ENCODE measurements at places on chromosomes 6 and 20.
A peak's percentile ranks its signal among the peaks of the same experiment; 100 is the strongest.

GRCh38 chr6:38068854-38069590 is 249.5 kb downstream of the ZFAND3 start:
- no peak for DNase-seq

- DNase-seq, result no peak
Measured at GRCh38 chr6:137403855-137404254, 90.3 kb downstream of the OLIG3 start.

- DNase-seq, result no peak
Measured at GRCh38 chr6:113402544-113402943, 454.6 kb upstream of the MARCKS start.

- no peak for DNase-seq
Measured at GRCh38 chr6:154433477-154434241, 76.8 kb downstream of the CNKSR3 start.

DNA sequence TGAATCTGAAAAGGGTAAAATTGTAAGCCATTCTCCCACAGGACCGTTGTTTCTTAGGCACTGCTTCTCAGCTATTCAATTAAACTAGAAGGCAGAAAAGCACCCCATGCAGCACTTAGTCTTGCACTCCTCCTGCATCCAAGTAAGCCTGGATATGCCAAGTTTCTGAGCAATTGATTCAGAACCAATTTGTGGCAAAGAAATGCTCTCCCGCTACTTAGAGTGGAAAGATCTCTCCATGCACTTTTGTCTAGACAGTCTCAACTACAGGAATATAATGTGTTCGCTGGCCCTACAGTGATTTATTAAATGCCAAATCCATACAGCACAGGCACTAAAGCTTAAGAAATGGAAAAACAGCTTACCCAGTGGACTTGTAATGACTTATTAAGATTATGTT is 338.5 kb downstream of the HACE1 start:
- DNase-seq, result no peak

- no peak for DNase-seq
Measured at GRCh38 chr6:20769631-20770030, 235.4 kb downstream of the CDKAL1 start.

GRCh38 chr20:37773291-37773826 is 79.5 kb downstream of the CTNNBL1 start:
- DNase-seq, result no peak

DNA sequence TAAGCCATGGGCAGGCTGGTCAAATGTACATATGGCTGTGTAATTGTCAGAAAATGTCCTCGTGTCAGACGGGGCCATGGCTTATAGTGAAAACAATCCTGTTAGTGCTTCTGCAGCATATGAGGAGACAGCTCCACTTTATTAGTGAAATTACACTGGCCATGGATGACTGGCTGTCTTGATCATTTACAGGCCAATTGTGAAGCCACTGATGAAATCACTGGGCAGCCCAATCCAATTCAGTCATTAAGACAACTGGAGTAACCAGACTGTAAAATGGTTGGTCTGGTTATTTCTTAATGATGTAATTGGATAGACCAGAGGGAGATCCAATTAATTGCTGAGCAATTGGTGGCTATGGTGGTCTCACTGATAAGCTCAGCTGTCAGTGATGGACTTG is 749.5 kb downstream of the KIF16B start:
- no peak for DNase-seq

GRCh38 chr6:169527306-169527705 is 174.5 kb downstream of the WDR27 start:
- no peak for DNase-seq

DNA sequence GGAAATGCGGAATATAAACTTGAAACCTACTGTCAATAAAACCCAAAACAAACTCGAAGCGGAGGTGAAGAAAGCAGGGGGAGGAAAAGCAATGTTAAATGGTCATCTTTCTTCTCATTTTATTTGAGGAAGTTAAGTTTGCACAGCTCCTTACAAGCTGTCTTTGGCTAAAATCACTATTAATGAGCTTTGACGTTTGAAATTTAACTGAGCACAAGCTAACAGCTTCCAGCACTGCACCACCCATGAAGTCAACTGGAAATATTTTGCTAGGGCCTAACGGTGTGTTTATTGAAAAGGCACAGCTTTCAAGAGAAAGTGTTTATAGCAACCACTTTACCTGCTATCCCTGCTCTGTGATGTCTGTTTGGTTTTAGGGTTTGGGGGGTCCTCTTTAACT is 103.8 kb downstream of the PKHD1 start:
- no peak for DNase-seq

DNA sequence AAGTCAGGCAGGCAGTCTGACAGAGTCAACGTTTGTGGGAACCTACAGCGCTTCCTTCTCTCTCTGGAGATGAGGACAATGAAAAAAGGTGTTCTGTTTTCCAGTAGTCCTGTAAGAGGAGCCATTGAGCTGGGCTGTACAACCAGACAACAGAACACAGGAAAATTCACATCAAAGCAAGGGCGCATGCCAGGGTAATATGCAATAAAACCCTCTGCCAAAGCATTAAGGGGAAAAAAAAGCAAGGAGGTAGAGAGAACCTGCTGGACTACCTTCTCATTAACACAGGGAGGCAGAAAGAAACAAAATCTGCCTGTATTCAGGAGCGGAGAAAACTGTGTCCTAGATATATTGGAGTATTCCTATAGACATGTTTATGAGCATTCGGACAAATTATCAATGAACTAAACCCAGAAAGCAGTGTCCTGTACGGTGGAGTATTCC is 1.3 kb downstream of the RNF24 start:
- no peak for DNase-seq

DNA sequence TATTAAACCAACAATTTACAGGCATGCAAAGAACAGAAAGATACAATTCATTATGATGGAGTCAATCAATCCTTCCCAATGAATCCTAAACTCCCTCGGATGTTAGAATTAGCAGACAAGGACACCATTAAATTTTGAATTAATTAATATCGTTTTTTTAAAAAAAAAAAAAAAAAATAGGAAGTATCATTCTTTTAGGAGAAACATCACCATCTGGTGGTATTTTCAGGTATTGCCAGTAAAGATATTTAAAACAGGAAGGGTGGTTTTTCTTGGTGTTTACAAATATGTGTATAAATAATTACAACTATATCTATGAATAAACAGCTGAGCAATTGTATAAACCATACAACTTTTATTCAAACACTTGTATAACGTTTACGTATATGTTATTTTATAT is 564.4 kb downstream of the HAO1 start:
- no peak for DNase-seq

GRCh38 chr20:47454298-47455132 is 47.2 kb upstream of the NCOA3 start:
- DNase-seq, result no peak

DNA sequence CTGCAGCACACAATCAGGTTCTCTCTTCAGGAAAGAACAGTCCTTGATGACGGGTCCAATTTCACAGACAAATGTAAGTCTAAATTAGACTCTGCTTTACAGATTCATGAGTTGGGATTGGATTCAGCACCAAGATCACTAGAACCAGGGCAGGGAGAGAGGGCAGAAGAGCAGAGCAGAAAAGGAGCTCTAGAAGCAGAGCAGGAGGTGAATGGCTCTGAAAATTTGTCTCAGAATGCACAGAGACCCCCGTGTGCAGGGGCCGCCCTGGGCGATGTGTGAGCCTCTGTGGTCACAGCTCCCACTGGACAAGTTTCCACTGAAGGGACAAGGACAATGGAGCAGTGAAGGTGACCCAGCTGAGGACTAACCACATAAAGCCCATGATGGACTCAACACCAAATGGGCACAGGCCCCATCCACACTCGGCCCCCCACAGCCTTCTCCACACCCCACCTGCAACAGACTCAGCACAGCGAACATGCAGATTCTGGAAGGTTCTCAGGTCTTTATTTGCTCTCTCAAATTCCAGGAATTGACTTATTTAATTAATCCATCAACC is 3.5 kb downstream of the HLA-B start:
- no peak for DNase-seq

- DNase-seq, result no peak
Measured at GRCh38 chr6:122610690-122611455, 668 bp downstream of the PKIB start.

DNA sequence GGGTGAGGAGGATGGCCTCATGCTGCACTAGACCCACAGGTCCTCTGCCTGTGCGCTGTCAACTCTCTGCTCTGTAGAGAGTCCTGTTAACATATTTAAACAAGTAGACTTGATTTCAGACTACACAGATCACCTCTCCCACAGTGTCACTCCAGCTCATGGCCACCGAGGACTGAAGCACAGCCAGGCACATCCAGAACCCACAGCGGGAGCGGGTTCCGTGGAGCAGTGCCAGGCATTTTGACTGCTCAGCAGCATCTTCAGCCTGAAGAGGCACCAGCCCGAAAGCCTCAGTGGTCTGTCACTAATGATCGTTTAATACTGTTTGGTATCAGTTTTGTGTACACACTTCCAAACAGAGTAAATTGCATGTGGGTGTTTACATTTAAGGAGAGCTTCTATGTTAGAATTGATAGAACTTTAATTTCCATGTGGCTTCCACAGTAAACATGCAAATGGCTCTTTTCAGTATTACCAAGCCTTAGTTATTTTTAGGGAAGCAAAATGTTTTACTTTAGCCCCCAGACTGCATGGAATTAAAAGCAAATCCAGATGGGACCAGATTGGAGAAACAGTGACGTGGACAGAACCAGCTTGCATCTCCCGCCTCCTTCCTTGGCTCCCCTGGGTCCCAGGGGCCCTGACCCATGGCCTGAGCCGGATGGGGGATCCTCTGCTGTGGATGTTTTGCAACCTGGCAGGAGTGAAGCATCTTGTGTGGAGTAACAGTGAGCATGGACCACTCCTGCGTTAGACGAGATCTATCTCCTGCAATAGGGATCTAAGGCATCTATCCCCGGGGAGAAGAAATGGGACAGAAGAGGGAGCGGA is 196.7 kb upstream of the CDH4 start:
- no peak for DNase-seq

- no peak for DNase-seq
Measured at GRCh38 chr20:59770851-59771250, 162.6 kb downstream of the SYCP2 start.

- DNase-seq, result no peak
Measured at GRCh38 chr6:56851541-56852259, 103.2 kb upstream of the BEND6 start.

- DNase-seq, result no peak
Measured at GRCh38 chr6:145110109-145110508, 625.2 kb downstream of the EPM2A start.

DNA sequence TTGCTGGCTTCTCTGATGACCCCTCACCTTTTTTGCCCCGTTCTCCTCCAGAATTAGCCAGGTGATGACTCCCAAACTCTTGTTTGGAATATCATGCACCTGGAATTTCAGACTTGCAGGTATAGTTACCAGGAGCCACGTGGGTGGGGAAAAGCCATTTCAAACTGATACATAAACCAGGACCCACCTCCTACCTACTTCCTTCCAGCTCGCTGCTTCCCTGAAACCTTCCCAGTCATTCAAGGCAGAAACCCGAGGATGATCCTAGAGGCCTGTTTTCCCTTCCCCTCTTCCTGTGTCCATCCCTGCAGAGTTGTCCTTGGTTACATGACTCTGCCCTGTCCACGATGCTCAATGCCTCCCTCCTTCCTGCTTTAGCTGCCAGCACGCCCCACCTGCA is 101.9 kb downstream of the MTHFD1L start:
- no peak for DNase-seq

DNA sequence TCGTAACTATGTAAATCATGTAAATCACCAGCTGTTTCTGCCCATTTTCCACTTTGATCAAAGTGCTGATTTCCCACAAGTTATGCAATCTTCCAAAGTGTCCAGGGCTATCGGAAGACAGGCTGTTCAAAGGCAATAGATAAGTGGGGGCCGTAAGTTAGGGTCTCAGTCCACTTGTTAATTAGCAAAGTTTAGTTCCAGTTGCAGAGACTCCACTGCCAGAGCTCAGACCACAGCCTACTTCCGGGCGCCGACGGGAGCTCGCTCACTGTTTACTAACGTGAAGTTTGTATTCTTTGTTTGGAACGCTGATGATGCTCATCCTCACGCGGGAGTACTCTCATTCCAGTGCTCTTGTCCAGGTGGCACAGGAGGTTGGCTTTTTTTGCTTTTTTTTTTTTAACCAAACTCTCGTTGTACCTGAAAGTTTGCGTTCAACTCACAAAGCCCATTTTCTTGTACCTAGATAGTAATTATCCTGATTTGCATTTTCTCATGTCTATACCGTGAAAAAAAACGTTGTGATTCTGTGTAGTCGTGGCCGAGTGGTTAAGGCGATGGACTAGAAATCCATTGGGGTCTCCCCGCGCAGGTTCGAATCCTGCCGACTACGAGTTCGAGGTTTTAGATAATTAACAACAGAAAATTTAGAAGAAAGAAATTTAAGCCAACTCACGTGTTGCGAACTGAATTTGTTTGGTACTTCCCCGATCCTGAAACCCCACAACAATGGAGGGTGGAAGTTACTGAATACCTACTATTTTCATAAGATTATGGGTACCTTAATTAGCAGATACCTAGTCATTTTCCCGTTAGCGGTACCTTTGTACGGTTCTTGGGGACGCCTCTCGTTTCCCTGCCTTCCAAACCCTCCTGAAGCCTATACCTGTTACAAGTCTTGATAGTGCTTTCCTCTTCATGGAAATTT is 29.9 kb upstream of the ZNF184 start:
- DNase-seq, result peak; percentile 49

GRCh38 chr20:41094353-41095055 is 42.8 kb upstream of the PLCG1 start:
- no peak for DNase-seq

- DNase-seq, result no peak
Measured at GRCh38 chr6:6643398-6643797, 54.9 kb downstream of the LY86 start.

GRCh38 chr6:33061987-33062386 is 11.5 kb downstream of the HLA-DPA1 start:
- DNase-seq, result no peak

DNA sequence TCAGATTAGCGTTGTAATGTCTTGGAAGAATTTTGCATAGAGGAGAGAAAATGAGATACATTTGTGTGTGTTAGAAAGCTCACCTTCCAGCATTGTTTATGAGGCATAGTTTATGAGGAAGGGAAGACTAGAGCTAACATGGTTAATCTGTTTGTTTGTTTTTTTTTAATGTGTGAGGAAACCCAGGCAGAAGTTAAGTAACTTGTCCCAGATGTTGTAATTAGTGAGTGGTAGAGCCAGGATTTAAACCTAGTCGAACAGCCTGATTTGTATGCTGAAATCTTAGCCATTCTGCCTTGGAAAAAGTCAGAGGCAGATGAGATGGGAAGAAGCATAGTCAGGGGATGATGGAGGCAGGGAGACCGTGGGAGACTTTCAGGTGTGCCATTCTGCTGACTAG is 29.1 kb downstream of the NDUFAF5 start:
- no peak for DNase-seq

- DNase-seq, result no peak
Measured at GRCh38 chr6:119052292-119052889, 26.1 kb downstream of the FAM184A start.

- DNase-seq, result no peak
Measured at GRCh38 chr20:44819936-44820335, 9.6 kb upstream of the RIMS4 start.

GRCh38 chr6:54193560-54193959 is 82.3 kb downstream of the MLIP start:
- no peak for DNase-seq

- no peak for DNase-seq
Measured at GRCh38 chr20:7463290-7463689, 477.0 kb downstream of the HAO1 start.
